ENCODE measurements at places on chromosomes 2 and 18. TPM values are rescaled to one million over a fixed set of nuclear protein-coding genes. Genes with fewer than 3 reads are reported as not detected.

MAPK4 gene
- total RNA-seq, result not detected

FOXD4L1 gene
- not detected for total RNA-seq

VPS54 gene
- 17.4 TPM for total RNA-seq

CLEC4F gene
- 0.13 TPM for total RNA-seq

SGPP2 gene
- total RNA-seq, result not detected

TMEM17 gene
- 1.3 TPM for total RNA-seq

SCN1A gene
- under 0.01 TPM for total RNA-seq

SPDYA gene
- total RNA-seq, result 0.13 TPM

ITPRIPL1 gene
- total RNA-seq, result 4.0 TPM

DNA sequence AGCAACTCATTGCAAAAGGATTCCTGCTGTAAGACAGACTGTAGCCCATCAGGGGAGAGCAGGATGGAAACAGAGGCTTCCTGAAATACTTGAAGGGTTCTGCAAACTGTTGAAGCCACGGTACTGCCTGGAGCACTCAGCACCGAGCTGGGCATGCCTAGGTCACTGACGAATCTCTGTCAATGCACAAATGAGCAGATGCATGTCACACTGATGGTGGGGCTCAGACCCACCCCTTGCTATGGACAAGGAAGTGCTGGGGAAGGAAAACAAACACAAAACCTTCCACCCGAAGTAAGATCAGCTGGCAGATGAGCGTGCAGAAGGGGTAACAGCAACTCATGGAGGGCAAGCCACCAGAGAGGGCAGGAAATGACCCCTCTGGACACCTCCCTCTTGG lies 136.7 kb downstream of the BCL2 start:
- no peak for DNase-seq

DNA sequence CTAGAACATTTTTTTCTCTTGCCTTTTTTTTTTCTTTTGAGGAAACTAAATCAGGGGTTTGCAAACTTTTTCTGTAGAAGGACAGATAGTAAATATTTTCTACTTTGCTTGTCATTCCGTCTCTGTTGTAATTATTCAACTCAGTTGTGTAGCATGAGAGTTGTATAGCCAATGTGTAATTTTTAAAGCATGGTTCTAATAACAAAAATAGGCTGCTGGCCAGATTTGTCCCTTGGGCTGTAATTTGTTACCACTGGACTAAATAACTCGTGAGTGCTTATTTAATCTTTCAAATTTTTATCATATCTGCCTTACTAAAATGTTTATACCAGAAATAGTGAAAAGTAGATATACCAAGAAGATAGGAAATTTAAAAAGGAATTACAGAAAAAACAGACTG lies 43.0 kb downstream of the CCDC148 start:
- no peak for DNase-seq

DNA sequence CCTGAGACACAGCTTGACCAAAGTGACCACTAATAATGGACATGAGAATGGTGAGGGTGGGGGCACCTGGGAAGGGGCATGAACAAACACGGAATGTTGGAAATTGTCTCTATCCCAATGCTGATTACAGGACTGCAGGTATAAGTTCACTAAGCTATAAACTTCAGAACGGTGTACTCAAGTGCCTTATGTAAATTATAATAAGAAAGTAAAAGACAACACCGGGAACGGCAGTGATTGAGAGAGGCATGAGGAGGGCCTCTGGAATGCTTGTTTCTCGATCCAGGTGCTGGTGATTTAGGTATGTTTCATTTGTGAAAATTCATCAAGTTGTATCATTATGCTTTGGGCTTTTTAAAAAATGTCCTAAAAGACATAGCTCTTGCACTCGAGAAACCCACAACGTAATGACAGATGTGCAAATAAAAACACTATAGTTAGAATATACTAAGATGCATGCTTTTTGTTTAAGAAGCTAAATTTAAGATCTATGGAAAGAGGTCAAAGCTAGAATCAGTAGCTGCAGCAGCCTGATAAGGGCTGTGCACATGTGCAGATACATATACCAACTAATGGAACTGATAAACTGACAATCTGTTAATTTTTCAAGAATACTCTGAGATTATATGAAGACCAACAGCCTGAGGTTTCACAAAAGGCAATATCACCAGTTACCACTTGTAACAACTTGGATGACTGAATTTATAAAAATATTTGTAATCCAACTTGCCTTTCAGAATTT lies 7.6 kb downstream of the HIBCH start:
- no peak for DNase-seq

- DNase-seq, result peak; percentile 45
These were observed 505.4 kb downstream of the PLCL1 start for GRCh38 chr2:198309673-198310280.

DNA sequence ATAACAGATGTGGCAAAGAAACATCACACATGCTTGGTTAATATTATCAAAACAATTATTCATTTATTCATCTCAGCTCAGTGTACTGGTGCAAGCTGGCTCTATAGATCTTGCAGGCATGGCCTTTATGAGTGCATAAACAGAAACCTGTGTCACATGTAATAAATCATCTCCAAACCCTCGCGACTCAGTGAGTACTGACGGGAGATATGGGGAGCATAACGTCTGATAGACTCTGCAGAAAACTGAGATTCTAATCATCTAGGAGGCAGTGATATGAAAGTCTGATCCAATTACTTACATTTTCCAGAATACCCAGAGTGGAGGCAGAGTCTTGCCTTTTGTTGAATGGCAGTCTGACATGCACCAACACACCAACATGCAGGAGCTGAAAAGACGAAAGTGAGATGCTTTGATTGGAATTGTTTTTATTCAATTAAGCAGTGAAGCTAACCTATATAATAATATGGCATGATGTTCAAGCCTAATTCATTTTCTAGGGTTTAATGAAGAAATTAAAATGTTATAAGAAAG lies 416.8 kb downstream of the RNF144A start:
- no peak for DNase-seq

DNA sequence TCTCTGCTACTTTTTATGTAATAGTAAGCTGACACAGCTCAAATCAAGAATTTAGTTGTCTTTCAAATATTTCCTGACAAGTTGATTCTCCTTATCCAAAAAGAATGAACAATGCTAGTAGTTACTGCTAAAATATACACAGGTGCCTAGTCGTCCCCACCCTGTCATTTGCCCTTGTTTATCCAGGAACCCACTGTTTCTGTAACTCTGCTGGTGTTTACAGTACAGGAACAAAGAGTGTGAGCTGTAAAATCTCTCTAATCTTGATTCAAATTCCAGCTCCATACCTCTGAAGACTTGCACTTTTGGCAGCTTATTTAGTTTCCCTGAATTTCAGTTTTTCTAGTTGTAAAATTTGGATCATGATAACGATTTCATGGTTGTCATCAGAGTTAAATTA lies 21.1 kb upstream of the SCYGR2 start:
- no peak for DNase-seq

DNA sequence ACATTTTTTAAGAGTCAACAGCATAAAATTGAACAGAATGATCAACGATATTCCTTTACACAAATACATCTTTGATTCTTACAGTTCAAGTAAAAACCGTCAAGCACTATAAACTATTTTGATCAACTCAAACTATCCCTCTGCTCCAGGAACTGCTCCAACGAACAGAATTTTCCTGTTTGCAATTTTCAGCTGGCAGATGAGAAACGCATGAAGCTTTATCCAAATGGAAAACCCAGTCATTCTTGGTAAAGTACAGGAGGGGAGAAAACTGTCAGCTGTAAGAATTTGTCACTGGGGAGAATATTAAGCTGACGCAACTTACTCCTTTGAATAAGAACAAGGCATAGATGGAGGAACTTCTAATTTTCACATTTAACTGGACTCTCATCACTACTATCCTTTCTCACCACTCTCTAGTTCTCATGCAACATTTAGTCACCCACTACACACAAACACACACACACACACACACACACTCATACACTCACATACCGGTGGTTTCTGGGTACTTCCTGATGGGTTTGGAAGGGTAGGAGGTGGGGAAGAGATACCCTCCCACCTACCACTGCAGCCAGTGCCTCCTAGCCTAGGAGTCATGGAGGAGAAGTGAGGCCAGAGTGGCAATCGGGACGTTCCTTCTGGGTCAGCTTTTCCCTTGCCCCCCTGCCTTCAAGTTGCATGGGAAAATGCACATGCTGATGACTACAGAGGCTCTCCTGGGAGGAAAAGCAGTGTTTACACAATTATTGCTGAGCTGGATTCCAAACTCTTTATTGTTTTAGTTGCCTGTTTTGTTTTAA lies 54.0 kb upstream of the SPATS2L start:
- DNase-seq, result no peak

DNA sequence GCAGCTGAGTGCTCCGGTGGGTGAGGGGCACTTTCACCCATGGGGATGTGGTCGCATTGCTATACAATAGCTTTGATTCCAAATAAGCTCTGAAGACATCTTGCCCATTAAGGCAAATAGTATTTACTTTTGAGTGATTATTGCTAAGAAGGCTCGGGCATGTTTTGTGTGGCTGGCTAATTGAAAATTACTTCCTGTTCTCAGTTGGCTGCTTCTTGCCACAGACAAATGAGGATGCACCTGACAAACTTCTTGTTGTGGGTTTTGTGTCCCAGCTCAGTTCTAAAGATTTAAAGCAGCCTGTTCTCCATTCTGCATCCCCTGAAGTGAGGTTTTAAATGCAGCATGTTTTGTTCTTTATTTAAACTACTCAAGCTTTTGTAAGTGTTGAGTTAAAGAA lies 88.3 kb downstream of the KCNS3 start:
- no peak for DNase-seq

- DNase-seq, result no peak
These were observed 156.0 kb downstream of the TFCP2L1 start for GRCh38 chr2:121128741-121129659.

GRCh38 chr18:33034945-33035344 lies 262.1 kb upstream of the KLHL14 start:
- peak; percentile 89 for DNase-seq

- no peak for DNase-seq
These were observed 149.4 kb upstream of the KLF7 start for GRCh38 chr2:207315131-207315530.

GRCh38 chr2:174326161-174327020 lies 8.4 kb upstream of the SP9 start:
- no peak for DNase-seq

DNA sequence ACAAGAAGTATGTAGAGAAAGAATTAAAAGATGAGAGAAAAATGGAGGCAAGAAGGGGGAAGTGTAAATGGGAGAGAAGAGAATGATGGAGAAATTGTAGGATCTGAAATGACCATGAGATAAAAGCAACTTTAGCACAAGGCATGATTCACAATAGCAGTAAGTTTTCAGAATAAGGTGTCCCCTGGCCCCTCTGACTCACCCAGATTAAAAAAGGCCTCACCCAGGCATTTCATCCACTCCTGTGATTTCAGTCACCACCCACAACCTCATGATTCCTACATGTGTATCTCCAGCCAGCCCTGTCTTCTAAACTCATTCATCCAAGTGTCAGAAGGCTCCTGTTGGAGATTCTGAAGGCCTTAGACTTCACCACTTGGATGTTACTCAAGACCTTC lies 56.6 kb downstream of the SP100 start:
- DNase-seq, result no peak

DNA sequence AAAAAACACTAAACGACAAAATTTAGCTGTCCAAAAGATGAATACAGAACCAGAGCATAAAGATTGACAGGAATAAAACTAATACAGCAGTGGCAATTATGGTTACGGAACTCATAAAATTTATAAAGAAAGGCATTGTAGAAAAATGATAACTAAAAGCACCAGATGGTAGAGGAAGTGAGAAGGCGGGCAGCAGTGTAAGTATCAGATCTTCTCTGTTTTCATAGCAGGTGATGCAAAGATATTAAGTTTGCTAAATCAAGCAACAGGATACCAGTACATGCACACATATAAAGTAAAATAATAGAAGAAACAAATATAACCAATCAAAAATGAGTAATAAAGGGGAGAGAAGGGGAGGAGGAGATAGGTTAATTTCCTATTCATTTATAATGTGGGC lies 103.9 kb upstream of the MEX3C start:
- no peak for DNase-seq

DNA sequence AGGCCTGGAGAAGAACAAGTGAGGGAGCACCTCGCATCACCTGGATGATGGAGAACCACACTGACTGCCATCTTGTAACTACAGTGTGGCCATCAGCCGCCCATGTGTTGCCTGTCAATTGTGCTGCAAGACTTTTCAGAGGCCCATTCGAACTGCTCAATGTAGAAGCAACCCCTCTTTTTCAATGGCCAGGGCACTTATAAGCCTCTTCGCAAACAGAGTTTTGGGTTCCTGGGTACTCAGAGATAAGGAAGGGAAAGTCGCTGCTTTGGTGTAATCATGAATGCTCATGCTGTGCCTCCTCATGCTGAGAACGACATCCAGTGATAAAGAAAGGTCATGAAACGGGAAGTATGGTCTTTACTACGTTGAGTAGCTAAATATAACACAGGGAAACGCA lies 143.9 kb upstream of the SLC39A10 start:
- DNase-seq, result no peak

DNA sequence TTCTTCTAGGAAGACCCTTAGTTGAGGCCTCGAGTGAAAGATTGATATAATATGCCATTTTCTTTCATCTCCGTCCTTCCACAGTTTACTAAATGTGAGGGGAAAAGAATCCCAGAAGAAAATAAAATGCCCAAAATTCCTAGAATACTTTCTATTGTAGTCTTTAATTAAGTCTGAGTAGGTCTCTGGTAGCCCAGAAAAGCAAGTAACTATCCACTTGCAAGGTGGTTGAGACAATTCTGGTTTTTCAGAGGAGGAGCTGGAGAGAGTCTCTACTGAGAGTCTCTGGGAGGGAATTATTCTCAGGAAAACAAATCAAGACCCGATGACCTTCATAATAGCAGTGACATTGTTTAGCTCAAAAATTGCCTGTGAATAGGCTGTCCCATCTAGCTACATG lies 63.9 kb upstream of the TTC39C start:
- DNase-seq, result no peak

- DNase-seq, result no peak
These were observed 298.8 kb downstream of the FIGN start for GRCh38 chr2:163436963-163437362.

- DNase-seq, result no peak
These were observed 4.8 kb upstream of the RNF138 start for GRCh38 chr18:32086881-32087280.

DNA sequence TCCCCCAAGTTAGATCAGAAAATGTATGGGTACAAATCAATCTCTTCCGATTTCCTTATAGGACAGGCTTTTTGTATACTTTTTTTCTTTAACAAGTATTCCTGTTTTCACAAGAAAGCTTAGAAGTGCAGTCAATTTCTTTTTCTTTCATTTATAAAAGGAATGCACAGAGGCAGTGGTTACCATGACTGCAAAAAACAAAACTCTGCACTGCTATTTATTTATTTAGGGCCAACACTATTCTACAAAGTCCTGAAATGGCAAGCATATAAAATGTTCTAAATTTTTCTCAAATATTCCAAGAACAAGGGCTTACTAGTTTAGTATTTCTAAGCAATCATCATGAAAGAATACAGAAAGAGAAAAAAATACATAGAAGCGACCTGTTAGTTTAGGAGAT lies 22.2 kb downstream of the ATAD2B start:
- peak; percentile 10 for DNase-seq

GRCh38 chr18:35573531-35573930 lies 8.0 kb upstream of the GALNT1 start:
- no peak for DNase-seq

GRCh38 chr2:16513626-16514025 lies 152.0 kb downstream of the CYRIA start:
- DNase-seq, result no peak

GRCh38 chr2:44730593-44730992 lies 210.9 kb upstream of the SIX3 start:
- DNase-seq, result no peak

Data from dermis microvascular lymphatic vessel endothelial cell (primary cell).